Left cardiac atrium (tissue), 4 donors: ENCODE measurements at places on chromosomes 7 and 10. TPM values are rescaled to one million over a fixed set of nuclear protein-coding genes. Genes with fewer than 3 reads are reported as not detected.

LEP gene
- 37.1 TPM for total RNA-seq

ZNF853 gene
- 12.8 TPM for total RNA-seq

ST8SIA6 gene
- 3.6 TPM for total RNA-seq

ITIH5 gene
- 22.1 TPM for total RNA-seq

CD36 gene
- total RNA-seq, result 831 TPM

DNA sequence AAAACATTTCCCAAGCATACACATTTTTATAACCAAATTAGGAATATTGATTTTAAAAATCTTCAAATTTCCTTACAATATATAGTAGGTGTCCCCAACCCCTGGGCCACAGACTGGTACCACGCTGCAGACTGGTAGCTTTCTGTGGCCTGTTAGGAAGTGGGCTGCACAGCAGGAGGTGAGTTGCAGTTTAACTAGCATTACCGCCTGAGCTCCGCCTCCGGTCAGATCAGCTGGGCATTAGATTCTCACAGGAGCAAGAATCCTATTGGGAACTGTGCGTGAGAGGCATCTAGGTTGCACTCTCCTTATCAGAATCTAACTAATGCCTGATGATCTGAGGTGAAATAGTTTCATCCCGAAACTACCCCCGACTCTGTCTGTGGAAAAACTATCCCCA is 62.1 kb downstream of the ZWINT start:
- no peak for DNase-seq

DNA sequence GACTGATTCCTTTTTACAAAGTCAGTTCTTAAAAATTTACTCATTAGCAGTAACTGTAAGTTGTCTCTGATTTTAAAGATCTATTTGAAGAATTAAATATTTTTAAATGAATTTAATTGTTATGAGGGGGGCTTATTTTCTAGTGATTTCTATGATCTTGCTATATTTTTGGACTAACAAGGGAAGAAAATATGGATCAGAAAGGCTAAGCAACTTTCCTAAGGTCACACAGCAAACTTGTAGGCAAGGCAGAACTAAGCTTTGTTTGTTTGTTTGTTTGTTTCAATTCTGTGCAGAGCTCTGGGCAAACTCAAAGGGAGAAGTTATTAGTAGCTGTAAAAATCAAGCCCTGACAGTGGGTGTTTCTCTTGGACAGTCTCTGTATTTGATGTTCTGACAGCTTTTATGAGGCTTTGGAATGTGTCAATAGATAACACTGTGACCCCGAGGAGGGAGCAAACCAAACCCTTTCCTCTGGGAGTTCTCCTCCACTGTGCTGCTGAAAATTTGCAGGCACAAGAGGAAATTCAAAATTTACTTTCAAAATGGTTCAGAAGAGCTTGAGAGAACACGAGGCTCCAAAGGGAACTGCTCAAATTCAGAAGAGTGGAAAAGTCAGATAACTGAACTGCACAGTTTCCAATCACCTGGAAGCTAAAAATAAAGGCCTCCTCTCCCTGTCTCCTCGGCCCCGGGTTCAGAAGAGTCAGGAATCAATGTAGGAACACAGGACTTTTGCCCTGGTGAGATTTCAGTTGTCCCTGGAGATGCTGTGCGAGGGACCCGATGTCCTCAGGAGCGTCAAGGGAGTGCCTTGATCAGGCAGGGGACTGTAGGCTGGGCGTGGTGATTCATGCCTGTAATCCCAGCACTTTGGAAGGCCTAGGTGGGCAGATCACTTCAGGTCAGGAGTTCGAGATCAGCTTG is 325.7 kb downstream of the GATA3 start:
- no peak for DNase-seq

- no peak for DNase-seq
Observed at GRCh38 chr10:5968037-5968680, 9.2 kb downstream of the IL15RA start.

- DNase-seq, result no peak
Observed at GRCh38 chr10:64014281-64014680, 493.1 kb downstream of the REEP3 start.

DNA sequence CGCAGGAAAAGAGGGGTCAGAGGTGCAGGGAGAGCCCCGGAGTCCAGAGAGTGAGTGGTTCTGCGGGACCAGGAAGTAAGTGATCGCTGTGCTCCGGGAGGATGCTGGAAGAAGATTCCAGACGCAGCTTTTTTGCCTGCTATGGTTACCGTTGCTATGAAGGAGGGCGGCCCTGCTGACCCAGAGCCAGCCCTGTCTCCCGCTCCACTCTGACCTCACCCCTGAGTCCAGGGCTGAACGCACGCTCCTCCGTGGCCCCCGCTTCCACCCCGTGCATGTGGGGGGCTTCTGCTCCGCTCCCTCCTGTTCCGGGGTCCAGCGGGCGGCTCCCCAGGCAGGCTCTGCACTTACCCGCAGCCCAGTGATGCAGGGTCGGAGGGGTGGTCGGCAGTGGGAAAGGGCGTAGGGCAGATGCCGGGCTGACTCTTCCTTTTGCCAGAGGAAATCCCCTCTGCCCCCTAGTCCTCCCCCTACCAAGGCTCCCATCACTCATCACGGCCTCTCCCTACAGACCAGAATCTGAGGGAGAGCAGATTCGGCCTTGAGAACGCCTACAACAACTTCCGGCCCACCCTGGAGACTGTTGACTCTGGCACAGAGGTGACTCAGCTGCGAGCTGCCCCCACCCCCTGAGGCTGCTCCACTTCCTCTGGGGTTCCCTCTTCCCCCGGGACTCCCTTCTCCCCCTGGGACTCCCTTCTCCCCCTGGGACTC is 2.7 kb upstream of the MUC17 start:
- DNase-seq, result peak; percentile 89

- no peak for DNase-seq
Observed at GRCh38 chr7:80902716-80903308, 16.0 kb downstream of the SEMA3C start.

DNA sequence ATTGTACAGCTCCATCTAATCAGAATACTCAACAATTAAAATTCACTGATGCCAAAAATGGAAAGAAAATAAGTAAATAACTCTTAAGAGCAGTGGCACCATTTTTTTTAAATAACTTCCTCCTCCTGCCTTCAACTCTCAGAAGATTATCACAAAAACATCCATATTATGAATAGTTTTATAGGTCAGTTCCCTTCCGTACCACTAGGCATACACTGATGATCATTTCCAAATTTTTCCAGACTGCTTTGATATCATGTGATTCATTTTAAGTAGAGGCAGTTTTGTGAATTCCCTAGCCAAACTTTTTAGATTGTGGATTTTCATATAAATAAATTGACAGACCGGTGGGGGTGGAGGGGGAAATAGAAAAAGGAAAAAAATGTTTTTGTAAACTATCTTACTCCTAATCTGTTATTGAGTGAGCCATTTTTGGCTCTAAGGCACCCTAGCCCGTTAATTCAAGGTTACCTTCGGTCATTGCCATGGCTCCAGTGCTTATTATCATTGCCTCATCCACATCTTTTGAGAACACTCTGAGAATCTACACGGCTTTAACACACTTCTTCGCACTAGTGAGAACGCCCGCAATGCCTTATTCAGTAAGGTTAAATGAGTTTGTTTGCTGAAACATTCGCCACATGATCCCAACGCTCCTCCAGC is 1.0 kb downstream of the FAM107B start:
- DNase-seq, result no peak

DNA sequence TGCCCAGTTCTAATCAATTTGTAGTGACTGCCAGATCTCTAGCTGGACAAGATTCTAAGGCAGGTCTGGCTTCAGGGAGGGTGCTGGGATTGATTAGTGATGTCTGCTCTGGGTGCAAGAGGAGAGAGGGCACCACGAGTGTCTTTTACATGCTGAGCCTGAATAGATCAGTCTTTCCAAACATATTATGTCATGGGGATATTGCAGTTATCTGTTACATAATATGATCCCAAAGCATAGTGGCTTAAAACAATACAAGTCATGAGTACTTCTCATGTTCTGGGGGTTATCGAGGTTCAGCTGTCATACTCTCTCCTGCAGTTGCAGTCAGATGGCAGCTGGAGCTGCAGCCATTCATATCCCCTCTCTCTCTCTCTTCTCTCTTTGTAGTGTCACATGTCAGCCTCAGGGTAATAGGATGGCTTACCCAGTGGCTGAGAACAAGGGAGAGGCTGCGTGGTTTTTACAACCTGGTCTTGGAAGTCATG is 26.0 kb downstream of the SLC29A3 start:
- no peak for DNase-seq

GRCh38 chr10:10792681-10793080 is 225.0 kb upstream of the CELF2 start:
- no peak for DNase-seq

DNA sequence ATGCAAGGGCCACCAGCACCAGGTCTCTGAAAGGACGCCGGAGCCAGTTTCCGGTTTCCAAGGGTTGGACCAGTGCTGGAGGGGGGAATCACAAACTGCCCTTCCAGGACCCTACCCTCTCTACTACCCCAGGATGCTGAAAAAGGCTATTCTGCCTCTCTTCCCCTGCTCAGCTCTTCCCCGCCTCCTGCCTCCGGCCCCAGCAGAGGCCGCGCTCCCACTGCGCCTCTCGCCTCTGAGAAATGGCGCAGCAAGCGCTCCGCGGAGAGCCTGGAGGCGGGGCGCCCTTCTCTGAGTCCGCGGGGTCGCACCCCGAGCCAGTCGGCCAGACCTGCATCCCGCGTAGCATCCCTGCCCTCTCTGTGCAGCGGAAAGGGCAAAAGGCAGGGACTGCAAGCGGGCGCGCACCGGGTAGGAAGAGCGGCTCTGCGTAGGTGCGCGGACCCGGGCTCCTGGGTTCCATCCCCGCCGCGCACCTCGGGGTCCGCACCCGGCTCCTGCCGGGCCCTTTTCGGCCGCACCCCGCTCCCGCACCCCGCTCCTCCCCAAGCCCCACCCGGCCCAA is 476 bp upstream of the RET start:
- DNase-seq, result no peak

DNA sequence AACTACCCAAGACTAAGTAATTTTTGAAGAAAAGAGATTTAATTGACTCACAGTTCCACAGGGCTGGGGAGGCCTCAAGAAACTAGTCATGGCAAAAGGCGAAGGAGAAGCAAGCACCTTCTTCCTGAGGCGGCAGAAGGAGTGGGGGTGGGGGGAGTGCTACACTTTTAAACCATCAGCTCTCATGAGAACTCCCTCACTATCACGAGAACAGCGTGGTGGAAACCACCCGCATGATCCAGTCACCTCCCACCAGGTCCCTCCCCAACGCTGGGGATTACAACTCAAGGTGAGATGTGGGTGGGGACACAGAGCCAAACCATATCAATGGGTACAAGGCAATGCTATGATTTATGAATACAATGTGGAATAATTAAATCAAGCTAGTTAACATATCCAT is 241.9 kb downstream of the PTPRN2 start:
- no peak for DNase-seq

DNA sequence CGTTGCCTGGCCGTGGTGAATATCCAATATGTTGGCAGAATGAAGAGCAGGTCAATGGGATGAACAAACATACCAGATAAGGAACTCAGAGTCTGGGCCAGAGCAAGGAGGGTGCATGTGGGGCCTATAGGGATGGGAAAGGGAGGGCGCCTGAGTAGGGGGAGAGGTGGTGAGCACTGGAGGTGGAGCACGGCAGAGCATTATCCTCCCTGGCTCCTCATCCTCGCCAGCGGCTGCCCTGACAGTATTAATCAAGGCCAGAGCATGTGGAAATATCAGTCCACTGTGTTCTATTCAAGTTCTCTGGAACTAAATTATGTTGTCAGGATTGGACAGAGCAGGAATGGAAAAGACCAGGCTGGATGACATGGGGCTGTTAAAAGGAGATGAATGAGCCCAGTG is 254.8 kb upstream of the ZMIZ1 start:
- DNase-seq, result no peak

DNA sequence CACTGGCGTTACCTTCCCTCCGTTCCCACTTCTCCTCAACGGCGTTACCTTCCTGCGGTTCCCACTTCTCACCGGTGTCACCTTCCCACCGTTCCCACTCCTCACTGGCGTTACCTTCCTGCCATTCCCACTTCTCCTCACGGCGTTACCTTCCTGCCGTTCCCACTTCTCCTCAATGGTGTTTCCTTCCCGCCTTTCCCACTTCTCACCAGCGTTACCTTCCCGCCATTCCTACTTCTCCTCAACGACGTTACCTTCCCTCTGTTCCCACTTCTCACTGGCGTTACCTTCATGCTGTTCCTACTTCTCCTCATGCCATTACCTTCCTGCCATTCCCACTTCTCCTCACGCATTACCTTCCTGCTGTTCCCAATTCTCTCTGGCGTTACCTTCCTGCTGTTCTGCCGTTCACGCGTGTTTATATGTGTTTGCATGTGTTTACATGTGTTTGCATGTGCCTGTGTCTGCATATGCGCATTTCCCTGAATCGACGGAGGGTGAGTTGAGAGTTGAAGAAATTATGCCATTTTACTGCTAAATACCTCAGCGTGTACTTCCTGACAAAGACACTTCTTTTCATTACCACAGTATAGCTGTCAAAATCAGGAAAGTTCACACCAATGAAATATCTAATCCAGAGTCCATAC is 23.2 kb upstream of the CFAP46 start:
- no peak for DNase-seq
